Right atrium auricular region (tissue), 2 donors: ENCODE measurements at places on chromosomes 4 and X. TPM values are rescaled to one million over a fixed set of nuclear protein-coding genes. Genes with fewer than 3 reads are reported as not detected.

TBC1D14 gene
- 33.7 TPM for total RNA-seq

LIN54 gene
- total RNA-seq = 4.8 TPM

BMP3 gene
- 0.08 TPM for total RNA-seq

ARHGAP6 gene
- total RNA-seq = 5.1 TPM

NR3C2 gene
- 39.9 TPM for total RNA-seq

PRDM8 gene
- 2.2 TPM for total RNA-seq

DDX53 gene
- not detected for total RNA-seq

HS6ST2 gene
- 0.26 TPM for total RNA-seq

FRG2 gene
- not detected for total RNA-seq

HTT gene
- 30.5 TPM for total RNA-seq

YY2 gene
- total RNA-seq = 0.98 TPM

F8A3 gene
- 7.7 TPM for total RNA-seq
